Activated CD4-positive, alpha-beta T cell treated with anti-CD3 and anti-CD28 coated beads for 36 hours (primary cell): ENCODE measurements at places on chromosomes 16 and 17. TPM values are rescaled to one million over a fixed set of nuclear protein-coding genes. Genes with fewer than 3 reads are reported as not detected.

The KRT40 gene
- not detected for total RNA-seq

The NPIPA3 gene
- total RNA-seq, result 1.2 TPM

The MYADML2 gene
- total RNA-seq, result not detected

GRCh38 chr16:72946063-72946462 lies 101.9 kb downstream of the ZFHX3 start:
- DNase-seq, result no peak

DNA sequence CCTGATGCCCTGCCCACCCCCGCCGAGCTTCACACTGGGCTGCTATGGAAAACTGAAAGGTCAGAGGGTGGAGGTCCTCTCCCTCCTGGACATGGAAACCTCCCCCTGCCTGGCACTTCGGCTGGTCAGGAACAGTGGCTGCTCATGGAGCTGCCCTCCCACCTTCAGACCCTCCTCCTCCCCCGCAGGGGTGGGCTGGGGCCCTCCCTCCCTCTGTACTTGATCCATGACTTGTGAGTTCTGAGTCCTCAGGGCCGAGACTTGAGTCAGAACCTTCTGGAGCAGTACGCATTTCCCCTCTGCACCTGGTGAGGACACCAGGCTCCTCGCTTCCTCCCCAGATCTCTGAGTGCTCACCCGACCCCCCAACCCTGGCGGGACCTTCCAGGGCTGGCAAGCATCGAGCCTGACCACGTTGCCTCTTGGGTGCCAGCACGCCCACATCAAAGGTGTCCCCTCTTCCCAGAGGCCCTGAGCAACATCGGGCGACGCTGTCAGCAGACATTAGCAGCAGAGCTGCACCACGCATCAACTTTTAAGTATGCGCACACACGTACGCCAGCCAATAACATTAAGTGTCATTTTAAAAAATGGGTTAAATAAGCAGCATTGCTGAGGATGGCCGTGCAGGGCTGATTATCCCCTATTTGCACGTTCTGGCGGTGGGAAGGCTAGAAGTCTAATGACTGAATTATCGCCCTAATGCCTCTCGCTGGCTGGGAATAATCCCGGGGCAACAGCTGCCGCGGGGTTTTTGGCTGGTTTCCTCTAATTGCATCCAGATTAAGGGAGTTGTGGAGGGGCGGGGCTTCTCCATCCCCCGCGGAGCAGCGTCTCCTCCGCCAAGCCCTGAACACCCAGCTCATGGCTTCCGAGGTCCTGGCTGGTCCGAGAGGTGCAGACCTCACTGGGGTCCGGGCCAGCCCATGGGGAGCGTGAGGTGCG lies 98.0 kb downstream of the TBC1D16 start:
- no peak for DNase-seq

The ICAM2 gene
- total RNA-seq, result 46.6 TPM
